ENCODE measurements at places on chromosomes 13 and 19. TPM values are rescaled to one million over a fixed set of nuclear protein-coding genes. Genes with fewer than 3 reads are reported as not detected.

Gene SYNE4
- total RNA-seq, result 0.36 TPM

Gene SYCN
- not detected for total RNA-seq

Gene SPTBN4
- 22.5 TPM for total RNA-seq

Gene ZNF429
- total RNA-seq, result 26.0 TPM

Gene GZMM
- not detected for total RNA-seq

Gene KLK15
- not detected for total RNA-seq

Gene ADM5
- total RNA-seq, result 1.5 TPM

Gene ZNF780B
- total RNA-seq, result 59.4 TPM

Gene PRRG2
- total RNA-seq, result 0.45 TPM

Gene ELAVL3
- 88.8 TPM for total RNA-seq

Gene ZNF628
- total RNA-seq, result 0.91 TPM

Gene ZNF497
- 7.0 TPM for total RNA-seq

Gene STAP2
- total RNA-seq, result 1.5 TPM

Gene KCNC3
- 6.3 TPM for total RNA-seq

Gene LIM2
- not detected for total RNA-seq

DNA sequence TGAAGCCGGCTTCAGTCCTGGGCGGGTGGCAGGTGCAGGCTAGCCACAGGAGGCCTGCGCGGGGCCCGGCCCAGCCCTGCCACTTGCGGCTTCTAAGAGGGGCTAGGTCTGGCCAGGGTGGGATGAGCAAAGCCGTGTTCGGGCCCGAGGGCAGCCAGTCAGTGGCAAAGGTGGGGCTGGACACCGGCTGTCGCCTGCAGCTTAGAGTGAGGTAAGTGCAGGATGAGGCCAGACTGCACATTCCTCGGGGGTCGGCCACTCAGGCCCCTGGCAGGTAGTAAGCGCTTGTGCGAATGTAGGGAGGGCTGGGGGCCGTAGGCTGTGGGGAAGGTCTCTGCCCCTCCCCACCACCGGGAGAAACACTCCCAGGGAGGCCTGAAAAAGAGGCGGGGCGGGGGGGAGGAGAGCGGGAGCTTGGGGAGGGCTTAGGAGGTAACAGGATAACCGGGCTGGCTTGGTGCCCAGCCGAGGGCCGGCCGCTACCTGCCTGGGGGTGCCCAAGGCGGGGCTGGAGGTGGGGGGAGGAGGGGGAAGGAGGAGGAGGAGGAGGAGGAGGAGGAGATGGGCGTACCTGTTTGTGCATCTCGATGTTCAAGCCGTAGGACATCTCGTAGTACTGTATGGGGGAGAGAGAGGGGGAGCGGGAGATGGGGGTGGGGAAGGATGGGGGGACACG lies 6.4 kb downstream of the TLE5 start:
- DNase-seq, result peak; percentile 88

DNA sequence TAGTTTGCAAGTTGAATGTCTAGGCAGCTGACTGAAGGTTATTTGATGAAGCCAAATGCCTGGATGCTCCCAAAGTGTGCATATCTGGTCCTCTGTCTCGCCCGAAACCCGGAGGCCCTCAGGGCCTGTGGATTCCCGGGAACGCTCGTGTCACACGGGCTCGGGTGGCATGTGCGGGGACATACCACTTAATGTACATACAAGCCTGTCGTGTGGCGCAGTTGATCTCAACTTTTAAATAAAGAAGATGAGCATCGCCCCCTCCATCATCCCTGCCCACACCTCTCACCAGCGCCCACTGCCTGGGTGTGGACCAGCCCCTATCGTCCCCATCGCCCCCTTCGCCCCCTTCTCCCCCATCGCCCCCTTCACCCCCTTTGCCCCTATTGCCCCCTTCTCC lies 33.9 kb downstream of the ATP11A start:
- DNase-seq, result no peak

GRCh38 chr13:101516262-101516661 lies 63.8 kb downstream of the ITGBL1 start:
- no peak for DNase-seq

DNA sequence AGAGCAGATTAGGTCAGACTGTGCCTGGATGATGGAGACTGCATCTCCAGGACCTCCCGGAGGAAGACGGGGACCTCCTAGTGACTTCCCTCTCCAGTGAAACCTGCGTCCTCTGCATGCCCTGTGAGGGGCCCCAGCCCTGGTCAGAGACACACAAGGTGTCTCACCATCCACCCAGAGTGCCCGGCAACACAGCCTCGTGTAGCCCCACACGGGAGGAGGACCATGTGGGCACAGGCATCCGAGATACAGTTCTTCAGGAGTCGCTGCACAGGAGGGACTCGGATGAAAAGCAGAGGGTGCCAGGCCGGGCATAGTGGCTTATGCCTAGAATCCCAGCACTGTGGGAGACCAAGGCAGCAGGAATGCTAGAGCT lies 64.8 kb downstream of the PEPD start:
- no peak for DNase-seq

DNA sequence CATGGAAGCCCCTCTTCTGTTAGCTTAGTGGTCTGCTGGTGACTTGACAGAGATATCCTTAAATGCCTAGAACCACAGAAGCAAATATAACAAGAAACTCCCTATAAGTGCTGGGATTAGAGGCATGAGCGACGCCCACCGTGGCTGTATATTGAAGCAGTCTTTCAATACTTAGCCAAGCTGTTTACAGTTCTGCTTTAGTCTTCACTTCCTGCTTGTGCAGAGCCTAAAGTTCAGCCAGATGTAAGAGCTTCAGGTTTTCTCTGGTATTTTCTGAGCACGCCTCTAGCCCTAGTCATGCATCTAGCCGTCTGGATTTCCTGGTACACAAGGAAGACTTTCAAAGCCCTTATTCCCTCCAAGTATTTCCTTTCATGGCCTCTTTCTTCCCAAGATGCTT lies 28.5 kb downstream of the TRPM4 start:
- DNase-seq, result no peak

DNA sequence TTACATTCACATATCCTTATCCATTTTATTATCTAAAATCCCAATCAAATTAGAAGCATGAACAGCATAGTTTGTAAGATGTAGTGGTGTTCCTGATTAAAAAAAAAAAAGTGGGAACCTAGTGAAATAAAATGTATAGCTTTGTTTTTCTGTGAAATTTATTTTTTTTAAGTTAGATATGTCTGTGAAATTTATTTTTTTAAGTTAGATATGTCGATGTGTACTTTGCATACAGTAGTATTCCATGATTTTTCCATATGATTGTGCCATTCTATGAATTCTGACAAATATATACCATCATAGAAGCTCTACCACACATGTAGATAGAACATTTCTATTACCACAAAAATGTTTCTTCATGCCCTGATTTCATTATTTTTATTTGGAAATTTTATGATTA lies 6.0 kb upstream of the MAB21L1 start:
- DNase-seq, result no peak

- no peak for DNase-seq
These were observed 4.6 kb upstream of the ERFL start for GRCh38 chr19:41932720-41933332.

- no peak for DNase-seq
These were observed 2.9 kb upstream of the FTL start for GRCh38 chr19:48962029-48962848.

- DNase-seq, result no peak
These were observed 26.2 kb upstream of the NCCRP1 start for GRCh38 chr19:39170386-39171231.

DNA sequence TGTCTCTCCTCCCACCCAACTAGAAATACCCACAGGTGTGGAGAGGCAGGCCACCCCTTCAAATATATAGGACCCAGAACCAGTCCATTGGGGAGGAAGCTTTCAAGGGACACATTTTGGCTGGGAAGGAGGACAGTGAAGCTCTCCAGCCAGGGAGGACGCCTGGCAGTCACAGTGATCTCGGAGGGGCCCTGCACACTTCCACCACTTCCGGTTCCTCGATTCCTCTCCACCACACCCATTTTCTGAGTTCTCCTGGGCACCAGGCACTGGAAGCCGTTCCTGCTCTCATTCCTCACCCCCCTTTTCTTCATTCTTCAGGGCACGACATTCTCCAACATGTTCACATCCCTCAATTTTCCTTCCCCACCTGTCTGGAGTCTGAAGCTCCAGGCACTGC lies 30.4 kb upstream of the CEACAM21 start:
- DNase-seq, result no peak

DNA sequence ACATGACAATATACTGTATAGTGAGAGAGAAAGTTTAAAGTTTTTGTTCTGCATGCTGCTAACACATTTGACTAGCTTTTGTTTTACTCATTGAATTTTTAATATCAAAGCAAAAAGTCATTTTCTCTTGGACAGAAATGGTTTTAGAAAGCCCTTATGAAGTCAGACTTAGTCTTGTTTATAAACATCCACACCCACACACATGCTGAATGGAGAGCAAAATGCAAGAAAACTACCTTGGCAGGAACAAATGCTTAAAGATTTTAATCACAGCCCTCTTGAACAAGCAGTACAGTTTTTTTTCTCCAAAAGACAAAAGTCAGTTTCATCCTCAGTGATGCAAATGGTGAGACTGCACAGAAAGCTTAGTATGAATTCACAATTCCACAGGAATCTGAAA lies 25.0 kb downstream of the HSPH1 start:
- no peak for DNase-seq

DNA sequence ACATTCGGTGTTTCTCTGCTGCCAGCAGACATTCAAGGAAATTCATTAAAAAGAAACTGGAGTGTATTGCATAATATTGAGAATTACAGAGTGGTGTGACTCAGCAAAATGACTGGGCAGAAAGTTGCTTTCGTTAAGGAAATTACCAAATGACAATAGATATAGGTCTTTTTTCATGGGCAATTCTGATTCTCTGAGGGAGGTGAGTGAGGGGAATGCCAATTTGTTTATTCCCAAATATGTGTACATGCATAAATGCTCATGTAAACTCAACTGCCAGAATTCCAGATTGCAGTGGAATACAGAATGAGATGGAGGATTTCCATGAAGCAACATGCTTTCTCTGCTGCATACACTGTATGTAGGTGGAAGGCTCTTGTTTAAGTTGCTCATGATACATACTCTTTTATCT lies 1730.1 kb downstream of the SLITRK5 start:
- no peak for DNase-seq

DNA sequence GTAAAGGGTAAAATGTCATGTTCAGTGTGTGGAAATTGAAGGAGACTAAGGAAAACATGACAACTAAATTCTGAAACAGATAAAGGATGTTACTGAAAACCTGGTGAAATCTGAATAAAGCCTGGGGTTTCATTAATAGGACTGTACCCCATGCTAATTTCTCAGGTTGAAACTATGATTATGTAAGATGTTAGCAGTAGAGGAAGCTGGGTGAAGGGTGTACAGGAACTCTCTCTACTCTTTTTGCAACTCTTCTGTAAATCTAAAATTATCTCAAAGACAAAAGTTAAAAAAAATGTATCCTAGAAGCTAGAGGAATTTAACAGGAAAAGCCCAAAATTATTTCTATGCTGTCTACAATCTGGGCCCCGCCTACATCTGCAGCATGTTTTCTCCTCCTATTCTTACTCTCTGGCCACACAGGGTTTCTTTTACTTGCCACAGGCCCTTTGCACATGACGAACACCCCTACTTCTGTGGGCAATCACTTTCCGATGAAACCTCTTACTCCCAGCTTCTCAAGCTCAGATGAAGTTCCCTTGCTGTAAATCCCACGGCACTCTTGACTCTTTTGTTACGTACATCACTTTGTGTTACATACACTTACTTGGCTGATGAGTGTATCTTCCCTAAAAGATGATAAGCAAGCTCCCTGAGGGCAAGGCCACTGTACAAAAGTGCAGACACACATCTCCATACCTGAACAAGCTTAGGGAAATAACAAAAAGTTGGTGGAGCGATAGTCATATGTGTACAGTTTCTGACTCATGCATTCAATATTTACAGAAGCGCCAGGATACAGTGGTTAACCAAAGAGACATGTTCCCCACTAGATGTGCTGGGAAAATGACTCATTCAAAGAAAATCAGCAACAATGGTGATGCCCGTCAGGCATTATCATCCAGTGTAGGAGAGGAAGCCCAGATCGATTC lies 32.6 kb downstream of the RUBCNL start:
- no peak for DNase-seq

DNA sequence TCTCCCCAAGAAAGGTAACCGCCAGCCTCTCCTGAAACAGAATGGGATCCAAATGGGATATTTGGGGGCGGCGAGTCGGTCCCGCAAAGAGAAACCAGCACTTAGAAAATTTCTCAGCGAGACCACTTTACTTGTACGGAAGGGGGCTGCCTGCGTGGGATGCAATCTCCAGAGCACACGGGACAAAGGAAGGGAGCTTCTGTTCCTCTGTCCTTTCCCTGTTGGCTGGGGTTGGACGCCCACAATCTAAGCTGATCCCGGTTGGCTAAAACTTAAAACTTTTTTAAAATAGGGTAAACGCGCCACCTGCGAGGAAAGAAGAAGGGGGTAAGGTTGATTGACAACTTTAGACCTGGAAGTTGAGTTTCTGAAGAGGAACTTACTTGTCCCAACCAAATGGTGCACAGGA lies 826 bp upstream of the BSG start:
- no peak for DNase-seq

- DNase-seq, result no peak
These were observed 80.0 kb downstream of the GPR12 start for GRCh38 chr13:26680572-26680971.

- DNase-seq, result peak; percentile 7
These were observed 224.2 kb upstream of the STARD13 start for GRCh38 chr13:33509642-33510229.

DNA sequence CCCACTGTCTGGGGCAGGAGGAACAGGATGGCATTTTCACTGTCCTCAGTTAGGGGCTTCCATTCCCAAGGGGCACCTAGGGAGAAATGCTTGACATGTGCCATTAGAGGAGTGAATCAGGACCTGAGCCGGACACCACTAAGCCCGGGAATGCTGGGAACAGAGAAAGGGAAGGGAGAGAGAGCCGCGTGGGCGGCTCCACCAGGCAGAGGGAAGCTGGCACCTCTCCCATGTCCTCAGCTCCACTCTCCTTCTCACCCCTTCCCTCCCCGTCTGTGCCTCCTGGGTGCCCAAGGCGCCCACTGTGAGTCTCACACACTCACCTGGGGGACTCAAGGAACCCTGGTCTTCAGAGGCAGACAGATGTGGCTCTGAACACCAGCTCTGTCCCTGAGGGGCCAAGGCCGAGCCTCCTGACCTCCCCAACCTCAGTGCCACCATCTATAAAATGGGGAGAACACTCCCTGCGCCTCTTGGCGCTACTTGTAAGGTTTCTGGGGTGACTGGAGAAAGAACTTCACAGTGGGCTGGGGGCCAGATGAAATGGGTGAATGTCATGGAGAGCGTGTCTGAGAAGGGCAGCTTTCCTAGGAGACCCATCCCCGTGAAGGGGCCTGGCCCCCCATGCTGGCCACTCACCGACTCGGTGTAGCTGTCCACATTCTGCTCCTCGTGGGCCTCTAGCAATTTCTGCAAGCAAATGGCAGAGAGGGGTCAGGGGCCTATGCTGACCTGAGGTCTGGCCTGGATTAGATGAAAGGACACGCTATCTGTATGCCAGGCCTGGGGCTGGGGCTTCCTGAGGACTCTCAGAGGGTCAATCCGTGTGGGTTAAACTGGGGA lies 5.3 kb upstream of the KPTN start:
- DNase-seq, result peak; percentile 74

Measured in cerebellum (tissue), 4 donors.